Retinal pigment epithelial cell (primary cell): ENCODE measurements at places on chromosomes 16 and 17.
A peak's percentile ranks its signal among the peaks of the same experiment; 100 is the strongest.

- no peak for DNase-seq
Observed at GRCh38 chr16:26316683-26317464, 625.1 kb downstream of the HS3ST4 start.

DNA sequence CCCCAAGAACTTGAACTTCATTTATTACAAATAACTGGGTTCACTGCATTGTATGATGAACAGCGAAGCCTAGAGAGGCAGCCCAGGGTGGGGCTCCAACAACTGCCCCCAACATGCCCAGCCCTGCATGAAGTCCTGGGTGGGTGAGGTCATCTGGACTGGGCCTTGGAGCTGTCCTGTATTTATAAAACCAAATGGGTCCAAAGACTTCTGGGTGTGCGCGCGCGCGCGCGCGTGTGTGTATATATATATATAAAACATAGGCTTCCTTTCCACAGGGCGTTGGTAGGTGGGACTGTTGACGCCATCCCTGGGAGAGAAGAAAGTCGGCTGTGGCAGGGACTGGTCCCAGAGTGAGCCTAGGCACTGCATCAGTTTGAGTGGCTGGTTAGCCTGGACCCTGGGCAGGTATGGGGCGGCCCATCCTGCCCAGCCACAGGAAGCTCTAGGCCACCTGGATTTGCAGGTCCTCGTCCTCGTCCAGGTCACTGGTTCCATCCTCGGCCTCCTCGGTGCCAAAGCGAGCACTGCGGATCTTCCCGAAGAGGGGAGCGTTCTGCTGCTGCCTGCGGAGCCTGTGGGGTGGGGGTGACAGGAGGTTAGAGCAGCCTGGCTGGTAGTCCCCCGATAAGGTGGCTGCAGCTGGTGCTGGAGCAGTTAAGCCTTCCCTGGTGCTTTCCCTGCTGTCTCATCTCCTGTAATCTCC, 23.9 kb downstream of the CCDC102A start:
- DNase-seq, result no peak

DNA sequence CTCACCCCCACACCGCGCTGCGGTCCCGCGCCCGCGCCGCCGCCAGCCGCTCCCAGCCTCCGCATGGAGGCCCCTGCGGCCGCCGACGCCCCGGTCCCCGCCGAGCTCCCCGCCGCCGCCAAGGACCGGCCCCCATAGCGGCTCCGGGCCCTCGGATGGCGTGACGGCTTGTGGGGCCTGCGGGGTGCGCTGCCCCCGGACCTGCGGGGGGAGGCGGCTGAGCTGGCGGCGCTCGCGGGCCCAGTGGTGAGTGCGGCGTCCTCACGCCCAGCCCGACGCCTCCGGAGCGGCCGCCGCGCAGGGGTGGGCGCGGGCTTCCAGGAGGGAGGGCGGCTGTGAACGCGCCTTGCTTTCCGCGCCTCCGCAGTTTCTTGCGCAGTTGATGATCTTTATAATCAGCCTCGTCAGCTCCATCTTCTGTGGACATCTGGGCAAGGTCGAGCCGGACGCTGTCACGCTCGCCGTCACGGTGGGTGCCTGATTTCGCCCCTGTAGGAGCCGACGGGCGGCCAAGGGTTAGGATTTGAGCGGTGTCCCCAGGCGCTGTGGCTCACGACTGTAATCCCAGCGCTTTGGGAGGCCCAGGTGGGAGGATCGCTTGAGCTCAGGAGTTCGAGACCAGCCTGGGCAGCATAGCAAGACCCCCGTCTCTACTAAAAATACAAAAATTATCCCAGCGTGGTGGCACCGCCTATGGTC, 46.4 kb downstream of the SLC47A1 start:
- no peak for DNase-seq

- no peak for DNase-seq
Observed at GRCh38 chr17:72458301-72458700, 337.5 kb downstream of the SOX9 start.

DNA sequence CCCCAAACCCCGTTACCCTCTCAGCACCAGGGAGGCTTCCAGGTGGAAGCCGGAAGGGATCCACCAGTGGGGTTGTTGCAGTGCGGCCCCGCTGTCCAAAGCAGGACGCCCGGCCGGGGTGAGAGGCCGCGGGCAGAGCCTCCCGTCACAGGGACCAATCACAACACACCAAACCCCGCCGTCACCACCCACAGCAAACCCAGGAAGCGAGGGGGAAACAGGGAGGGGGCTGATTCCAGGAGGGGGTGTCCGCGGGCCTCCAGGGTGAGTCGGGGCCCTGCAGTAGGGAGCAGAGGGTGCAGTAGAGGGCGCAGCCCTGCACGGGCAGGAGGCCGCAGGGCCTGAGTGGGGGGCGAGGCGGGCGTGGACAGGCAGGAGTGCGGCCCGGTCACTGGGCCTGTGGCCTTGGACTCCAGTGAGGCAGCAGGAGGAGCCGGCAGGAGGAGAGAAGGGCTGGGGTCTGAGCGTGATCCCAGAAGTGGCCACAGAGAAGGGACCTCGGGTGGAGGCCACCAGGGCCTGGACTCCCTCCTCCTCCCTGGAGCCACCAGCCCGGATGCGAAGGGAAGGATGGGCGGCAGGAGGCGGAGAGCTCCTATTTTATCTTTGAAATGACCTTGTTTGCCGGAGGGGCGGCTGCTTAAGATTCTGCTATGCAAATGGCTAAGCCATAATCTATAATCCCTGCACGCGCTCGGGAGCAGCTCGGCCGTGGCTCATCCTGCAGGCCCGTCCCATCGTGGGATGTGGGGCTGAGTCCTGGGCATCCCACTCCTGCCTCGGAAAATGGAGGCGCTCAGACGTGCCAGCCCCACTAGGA, 41.5 kb downstream of the ZFPM1 start:
- no peak for DNase-seq

GRCh38 chr17:56604691-56605290, 11.3 kb downstream of the NOG start:
- DNase-seq, result no peak

GRCh38 chr16:7422036-7422888, 89.6 kb downstream of the RBFOX1 start:
- DNase-seq, result no peak

DNA sequence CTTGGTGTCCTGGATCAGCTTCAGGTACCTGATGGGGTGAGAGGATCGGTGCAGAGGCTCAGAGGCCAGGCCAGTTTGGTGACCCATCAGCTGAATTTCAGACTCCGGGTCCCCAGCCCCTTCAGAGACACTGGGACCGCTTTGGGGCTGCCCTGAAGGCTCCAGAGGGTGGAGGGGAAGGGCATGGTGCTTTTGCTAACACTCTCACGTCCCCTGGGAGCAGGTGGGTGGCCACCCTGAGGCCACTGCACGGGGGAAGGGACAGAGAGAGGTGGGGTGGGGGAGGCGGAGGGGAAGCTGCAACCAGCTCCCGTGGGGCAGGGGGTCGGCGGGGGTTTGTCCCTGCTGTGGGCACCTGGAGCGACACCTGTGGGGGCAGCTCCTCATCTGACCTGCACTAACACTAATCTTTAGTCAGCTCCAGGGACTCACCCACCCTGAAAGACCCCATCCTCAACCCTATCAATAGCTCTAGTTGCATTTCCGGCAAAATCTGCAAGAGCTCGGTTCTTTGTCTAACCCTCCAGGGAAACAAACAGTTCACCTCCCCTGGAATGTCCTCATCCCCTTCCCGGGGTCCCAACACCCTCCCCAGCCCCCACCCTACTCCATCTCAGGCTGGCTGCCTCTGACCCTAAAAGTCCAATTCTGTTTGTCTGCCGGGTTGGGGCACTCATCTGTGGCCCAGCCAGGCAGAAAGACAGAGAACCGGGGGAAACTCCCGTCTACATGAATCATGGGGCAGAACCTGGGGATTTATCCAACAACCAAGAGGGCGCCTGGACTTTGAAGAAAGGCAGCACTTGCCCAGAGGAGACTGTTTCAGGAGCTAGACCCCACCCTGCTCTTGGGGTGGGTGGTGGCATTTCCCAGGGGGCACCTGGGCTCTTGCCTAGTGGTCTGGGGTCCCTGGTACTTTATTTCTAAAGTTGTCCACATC, 91.9 kb upstream of the CBX4 start:
- DNase-seq, result no peak

DNA sequence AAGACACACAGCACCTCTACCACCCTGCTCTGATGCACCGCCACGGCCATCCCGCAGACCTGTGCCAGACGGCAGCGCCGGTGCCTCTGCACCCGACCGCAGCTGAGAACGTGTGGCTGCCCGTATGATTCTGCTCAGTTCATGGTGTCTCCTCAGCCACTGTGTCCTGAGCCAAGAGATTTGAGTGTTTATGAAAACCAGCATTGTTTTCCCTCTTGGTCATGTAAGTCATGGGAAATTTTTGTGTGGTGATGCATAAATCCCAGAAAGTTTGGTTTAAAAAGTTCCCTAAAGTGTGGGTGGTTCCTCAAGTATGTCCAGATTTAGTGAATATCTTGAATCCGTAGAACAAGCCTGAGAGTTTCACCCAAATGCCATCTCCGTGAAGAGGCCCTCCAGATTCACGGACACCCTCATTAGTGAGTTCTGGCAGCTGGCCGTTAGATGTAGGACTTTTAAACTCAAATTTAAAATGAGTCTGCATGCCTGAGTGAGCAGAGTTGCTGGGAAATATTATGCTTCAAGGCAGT, 57.6 kb downstream of the CDRT4 start:
- peak; percentile 99 for DNase-seq

GRCh38 chr17:57499648-57500049, 243.3 kb downstream of the MSI2 start:
- DNase-seq, result no peak

DNA sequence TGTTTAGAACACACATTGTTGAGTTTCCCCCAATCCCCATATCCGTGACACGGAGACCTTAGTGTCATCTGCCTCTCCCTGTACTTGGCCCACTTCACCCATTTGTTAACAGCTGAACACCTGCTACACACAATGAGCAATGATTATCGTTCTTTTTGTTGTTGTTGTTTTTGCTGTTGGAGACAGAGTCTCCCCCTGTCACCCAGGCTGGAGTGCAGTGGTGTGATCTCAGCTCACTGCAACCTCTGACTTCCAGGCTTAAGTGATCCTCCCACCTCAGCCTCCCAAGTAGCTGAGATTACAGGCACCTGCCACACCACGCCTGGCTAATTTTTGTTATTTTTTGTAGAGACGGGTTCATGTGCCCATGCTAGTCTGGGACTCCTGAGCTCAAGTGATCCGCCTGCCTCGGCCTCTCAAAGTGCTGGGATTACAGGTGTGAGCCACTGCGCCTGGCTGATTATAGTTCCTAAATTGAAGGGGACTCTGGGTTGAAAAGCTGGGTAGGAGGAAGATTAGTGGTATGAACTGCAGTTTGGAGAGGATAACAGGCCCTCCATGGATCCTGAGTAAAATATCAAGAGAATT, 21.6 kb downstream of the NDE1 start:
- no peak for DNase-seq

DNA sequence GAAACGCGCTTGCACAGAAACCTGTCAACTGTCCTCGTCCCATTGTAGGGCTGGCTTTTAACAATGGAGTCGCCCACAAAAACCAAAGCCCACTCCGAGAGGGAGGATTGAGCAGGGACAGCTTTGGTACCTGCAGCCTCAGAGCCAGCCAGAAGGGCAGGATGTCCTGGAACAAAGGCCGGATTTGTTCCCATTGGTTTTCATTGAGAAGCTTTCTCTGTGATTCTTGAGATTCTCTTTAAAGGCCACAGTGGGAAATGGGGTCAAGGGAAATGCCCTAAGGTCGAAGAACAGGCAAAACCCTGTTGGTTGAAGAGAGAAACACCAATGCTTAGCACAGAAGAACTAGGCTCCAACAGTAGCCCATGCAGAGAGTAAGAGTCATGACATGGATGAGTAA, 65.4 kb downstream of the C16orf78 start:
- no peak for DNase-seq

DNA sequence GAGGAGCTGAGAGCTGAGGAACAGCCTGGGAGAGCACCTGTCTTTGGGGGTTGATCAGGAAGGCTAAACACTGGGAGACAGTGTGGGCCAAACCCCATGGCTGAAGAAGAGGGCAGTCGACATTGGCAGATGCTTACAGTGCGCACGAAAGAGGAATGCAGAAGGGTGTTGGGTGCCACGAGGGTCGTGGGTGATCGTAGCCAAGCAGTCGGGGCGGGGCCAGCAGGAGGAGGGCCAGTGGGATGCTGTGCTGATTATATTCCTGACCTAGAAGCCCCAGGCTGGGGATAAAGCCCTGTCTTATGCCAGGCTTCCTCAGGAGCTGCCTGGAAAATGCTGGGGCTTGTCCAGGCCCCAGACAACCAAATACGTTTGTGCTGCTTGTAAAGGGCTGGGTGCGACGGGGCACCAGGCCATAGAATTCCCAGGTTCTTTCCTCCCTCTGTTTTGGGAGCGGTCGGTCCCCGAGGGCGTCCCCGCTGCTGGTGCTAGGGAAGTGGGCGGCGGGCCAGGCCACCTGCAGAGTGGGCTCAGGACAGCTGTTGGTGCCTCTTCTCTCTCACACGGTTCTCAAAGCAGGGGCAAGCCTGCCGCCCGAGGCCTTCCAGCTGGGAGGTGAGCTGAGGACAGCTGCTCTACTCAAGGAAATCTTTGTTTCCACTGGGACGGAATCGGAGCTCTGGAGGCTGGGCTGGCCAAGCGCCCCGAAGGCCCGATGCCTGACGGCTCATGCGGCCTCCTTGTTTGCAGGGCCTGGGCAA, 10.0 kb downstream of the C1QTNF1 start:
- no peak for DNase-seq

- DNase-seq, result no peak
Observed at GRCh38 chr17:17041018-17041521, 1.2 kb upstream of the MPRIP start.

GRCh38 chr16:57689762-57690558, 4.6 kb upstream of the DRC7 start:
- DNase-seq, result no peak

DNA sequence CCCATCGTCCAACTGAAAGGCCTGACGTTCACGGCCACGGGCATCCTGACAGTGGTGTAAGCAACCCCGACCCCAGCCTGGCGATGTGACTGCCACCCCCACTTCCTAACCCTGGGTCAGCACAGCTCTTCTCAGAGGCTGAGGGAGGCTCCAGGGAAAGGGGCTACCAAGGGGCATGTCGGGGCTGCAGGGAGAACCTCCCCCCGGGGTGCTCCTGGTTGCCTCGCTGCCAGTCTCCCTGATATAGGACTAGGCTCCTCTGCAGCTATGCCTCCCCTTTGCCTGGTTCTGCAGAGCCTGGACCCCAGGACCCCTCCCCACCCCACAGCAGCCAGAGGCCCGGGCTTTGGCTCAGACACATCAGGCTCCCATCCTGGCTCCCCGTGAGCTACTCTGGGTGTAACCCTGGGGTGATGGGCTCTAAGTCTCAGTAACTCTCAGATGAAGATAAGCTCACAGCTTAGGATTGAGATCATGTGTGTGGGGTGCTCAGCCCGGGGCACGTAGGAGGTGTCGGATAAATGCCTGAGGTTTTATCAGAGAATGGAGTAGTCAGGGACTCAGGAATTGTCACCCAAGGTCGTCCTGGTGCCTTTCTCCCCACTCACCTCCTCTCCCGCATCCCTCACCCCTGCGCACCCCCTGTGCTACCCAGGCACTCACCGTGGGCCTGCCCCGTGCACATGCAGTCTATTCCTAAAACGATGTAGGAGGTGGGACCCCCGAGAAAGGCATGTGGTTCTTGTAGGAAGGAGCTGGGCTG, 10.6 kb downstream of the ITGAD start:
- no peak for DNase-seq

GRCh38 chr17:29837531-29837930, 92.5 kb downstream of the SSH2 start:
- DNase-seq, result no peak
